M059J (cell line): ENCODE measurements at places on chromosomes 5 and 9. TPM values are rescaled to one million over a fixed set of nuclear protein-coding genes. Genes with fewer than 3 reads are reported as not detected.

GRCh38 chr9:99076483-99077171 is 28.3 kb upstream of the TGFBR1 start:
- no peak for DNase-seq

GRCh38 chr9:763692-764091 is 77.8 kb upstream of the DMRT1 start:
- DNase-seq = no peak

The HIGD2A gene
- total RNA-seq = 99.0 and 121 TPM in 2 replicates

- no peak for DNase-seq
These were observed 44.6 kb upstream of the ALDH1B1 start for GRCh38 chr9:38347946-38348345.

DNA sequence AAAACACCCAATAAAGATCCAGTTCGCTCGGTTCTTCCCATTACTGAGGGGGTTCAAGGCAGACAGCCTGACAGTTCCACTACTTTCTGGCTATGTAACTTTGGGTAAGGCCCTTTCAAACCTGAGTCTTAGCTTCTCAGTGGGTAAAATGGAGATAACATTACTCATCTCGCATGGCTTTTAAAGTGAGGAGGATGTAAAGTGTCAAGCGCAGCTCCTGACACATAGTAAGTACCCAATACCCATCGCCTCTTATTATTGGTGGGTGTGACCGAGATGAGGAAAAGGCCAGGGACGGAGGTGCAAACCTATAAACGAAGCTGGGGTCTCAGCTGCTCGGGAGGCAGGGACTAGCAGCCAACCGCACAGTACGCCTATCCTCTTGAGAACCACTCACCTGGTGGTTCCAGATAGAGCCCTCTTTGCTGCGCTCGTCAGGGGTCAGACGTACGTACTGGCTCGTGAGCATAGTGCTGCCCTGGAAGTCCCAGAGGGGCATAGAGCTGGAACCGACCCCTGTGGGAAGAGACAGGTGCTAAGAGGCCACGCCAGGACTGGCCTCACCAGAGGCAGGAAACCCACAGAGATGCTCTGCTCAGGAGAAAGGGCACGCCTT is 584 bp downstream of the LMAN2 start:
- no peak for DNase-seq

The CCNG1 gene
- 98.1 and 110 TPM in 2 replicates for total RNA-seq

DNA sequence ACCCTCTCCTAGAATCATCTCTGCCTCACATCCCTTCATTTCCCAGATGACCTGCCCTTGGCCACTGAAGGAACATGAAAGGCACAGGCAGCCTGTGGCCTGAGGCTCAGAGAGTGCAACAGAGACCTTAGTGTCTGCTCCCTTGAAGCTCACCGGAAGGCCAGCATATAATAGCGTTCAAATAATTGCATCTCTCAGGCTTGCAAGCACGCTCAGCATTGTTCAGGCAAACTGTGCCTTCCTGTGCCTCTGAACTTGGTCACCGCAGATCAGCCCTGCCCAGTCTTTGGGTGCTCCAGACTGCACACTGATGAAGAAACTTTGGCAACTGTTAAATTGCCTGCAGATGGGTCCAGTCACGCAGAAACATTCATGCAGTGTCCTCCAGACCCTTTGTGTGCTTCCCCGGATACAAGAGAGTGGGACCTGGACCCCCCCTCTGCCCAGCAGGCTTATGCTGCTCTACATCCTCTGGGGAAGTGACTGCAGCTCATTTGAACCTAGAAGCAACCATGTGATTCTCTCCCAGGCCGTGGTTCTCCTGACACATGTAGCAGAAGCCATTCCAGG is 216.0 kb upstream of the ANKRD55 start:
- no peak for DNase-seq

GRCh38 chr5:150519978-150520377 is 12.0 kb downstream of the NDST1 start:
- no peak for DNase-seq

The DIPK1B gene
- total RNA-seq = 1.5 and 1.6 TPM in 2 replicates

- no peak for DNase-seq
These were observed 22.0 kb downstream of the GLRX start for GRCh38 chr5:95800553-95800952.

The PCDHGB1 gene
- 3.3 and 4.9 TPM in 2 replicates for total RNA-seq

- DNase-seq = peak; percentile 10
These were observed 124.6 kb downstream of the ATPSCKMT start for GRCh38 chr5:10125116-10125515.

The CD14 gene
- total RNA-seq = 0.47 TPM in 1 of 2 replicates, not detected in the other

The NEURL1B gene
- 2.3 and 5.8 TPM in 2 replicates for total RNA-seq

- DNase-seq = no peak
These were observed 170.2 kb downstream of the GAPVD1 start for GRCh38 chr9:125431741-125432271.

- no peak for DNase-seq
These were observed 2.8 kb downstream of the DCAF12 start for GRCh38 chr9:34123682-34124081.

The PLGRKT gene
- 43.5 and 44.9 TPM in 2 replicates for total RNA-seq

The TXNDC15 gene
- total RNA-seq = 90.4 and 95.7 TPM in 2 replicates

GRCh38 chr9:79977074-79977435 is 405.3 kb downstream of the TLE4 start:
- no peak for DNase-seq

The CER1 gene
- total RNA-seq = not detected in 2 replicates
